ENCODE measurements at places on chromosomes 12 and 14. TPM values are rescaled to one million over a fixed set of nuclear protein-coding genes. Genes with fewer than 3 reads are reported as not detected.
A peak's percentile ranks its signal among the peaks of the same experiment; 100 is the strongest.

DNA sequence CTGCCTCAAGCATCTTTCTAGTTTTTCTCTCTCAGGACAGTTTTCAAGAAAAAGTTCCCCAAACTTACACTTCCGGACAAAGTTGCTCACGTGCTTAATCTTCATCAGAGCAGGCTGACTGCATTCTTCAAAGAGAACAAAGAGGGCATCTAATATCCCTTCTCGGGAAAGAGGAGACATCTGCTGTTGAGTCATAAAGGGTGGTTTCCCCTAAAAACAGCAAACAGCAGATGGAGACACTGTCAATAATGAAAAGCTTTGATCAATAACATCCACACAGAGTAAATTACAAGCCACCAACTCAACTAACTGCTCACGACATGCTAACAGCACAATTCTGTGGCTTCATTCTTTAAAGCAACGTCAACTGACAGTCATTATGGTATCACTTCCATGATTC lies 8.1 kb downstream of the CIT start:
- DNase-seq, result no peak

DNA sequence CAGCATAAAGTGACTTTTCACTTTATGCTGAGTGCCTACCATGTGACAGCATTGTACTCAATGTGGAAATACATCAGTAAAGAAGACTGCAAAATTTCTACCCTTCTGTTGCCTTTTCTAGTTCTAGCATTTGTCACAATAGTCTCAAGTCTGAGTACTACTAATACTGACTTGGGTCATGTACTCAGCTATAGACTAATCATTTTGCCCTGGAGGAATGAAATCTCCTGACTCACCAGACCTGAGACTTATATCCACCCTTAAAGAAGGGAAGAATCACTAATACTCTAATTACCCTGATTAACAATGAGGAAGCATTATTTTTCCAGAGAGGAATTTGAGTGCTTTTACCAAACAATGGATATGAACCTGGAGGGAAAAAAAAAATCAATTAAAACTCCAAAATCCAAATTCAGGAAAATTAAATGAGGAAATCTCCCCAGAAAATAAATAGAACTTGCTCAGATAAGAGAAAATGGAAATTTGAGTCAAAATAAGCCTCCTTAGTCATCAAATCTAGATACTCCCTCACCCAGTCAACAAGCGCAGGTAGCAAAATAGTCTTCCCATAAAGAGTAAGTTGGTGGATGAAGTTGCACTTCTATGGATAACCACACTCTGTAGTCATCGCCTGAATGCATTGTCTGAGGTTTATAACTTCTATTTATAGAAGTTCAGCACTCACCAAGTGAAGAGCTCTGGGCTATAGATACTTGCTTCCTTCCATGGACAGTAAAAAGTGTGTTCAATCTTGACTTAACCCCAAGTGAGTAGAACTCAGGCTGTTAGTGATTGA lies 386.6 kb downstream of the SYT1 start:
- DNase-seq, result no peak

- no peak for DNase-seq
Measured at GRCh38 chr14:46951103-46951502, 299.5 kb upstream of the RPL10L start.

DNA sequence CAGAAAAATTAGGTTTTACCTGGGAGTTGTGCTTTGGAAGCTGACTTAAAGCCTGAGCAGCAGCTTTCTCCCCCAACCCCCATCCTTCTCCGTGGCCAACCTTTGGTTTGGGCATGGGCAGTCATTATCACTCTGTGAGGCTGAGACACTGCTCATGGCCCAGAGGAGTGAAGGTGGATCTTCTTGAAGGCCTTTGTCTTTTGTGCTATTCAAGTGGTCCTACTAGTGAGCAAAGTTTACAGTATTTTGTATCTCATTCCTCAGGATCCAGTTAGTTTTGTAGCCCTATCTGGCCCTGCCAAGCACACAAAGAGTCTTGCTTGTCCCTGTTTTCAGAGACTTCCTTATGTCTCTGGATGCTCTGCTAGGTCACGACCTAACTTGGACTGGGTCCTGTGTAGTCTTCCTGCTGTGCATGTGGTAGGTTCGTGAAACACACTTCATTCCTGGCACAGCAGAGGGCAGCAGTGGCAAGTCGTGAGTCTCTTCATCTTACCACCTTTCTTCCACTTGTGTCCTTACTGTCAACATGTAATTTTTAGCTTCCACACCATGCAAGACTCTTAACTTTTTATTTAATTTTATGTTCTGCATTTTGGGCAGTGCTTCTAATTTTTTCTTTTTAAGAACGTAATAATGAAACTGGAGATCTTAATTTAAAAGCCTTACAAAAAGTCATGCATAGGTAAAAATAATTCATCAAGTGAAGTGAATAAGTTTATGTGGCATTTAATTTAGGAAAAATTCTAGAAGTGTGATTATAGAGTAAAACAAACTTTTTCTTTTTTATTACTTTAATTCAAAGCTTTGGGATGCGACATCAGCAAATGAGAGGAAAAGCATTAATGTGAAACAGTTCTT lies 53.7 kb downstream of the APAF1 start:
- DNase-seq, result peak; percentile 11

GRCh38 chr12:121939186-121939585 lies 20.8 kb downstream of the CFAP251 start:
- no peak for DNase-seq

Gene SLC25A47
- polyA plus RNA-seq, result not detected

Gene PLA2G1B
- 0.41 TPM for polyA plus RNA-seq

Gene C12orf42
- polyA plus RNA-seq, result not detected

Gene SLC25A21
- polyA plus RNA-seq, result 1.5 TPM

Gene TMEM52B
- 8.3 TPM for polyA plus RNA-seq

Gene TBPL2
- polyA plus RNA-seq, result not detected

Gene CLEC14A
- 0.25 TPM for polyA plus RNA-seq

Measured in AG04450 (cell line).